ENCODE measurements at places on chromosomes 2 and 18.

DNA sequence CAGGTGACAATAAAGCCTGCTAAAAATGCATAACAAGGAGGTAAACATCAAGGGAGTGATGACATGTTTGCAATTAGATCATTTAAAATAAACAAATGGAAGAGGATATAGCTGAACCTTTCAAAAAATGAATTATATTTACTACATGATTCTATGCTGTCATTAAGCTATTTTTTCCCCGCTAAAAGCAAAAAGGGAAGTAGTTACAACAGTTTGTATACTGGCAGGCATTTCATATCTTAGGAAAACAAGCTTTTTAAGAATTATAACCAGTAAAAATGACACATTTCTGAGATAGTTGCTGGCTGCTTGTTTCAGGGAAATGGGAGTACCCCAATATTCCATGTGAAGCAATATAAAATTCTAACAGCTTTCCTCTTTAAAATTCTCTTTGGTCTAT is 89.1 kb upstream of the ITGB6 start:
- DNase-seq, result no peak

GRCh38 chr2:233063976-233064411 is 3.9 kb downstream of the INPP5D start:
- no peak for DNase-seq

DNA sequence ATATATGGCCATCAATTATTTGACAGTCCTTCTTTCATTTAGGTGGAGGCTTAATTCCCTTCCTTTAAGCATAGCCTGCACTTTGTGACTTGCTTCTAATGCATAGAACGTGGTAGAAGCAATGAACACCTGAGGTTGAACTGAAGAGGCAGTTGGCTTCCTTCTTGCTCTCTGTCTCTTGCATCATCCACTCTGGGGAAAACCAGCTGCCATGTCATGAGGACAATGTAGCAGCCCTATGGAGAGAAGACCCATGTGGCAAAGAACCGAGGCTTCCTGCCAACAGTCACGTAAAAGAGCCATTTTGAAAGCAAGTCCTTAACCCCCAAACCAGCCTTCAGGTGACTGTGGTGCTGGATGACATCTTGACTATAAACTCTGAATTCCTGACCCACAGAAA is 46.8 kb downstream of the ATOH8 start:
- DNase-seq, result no peak

DNA sequence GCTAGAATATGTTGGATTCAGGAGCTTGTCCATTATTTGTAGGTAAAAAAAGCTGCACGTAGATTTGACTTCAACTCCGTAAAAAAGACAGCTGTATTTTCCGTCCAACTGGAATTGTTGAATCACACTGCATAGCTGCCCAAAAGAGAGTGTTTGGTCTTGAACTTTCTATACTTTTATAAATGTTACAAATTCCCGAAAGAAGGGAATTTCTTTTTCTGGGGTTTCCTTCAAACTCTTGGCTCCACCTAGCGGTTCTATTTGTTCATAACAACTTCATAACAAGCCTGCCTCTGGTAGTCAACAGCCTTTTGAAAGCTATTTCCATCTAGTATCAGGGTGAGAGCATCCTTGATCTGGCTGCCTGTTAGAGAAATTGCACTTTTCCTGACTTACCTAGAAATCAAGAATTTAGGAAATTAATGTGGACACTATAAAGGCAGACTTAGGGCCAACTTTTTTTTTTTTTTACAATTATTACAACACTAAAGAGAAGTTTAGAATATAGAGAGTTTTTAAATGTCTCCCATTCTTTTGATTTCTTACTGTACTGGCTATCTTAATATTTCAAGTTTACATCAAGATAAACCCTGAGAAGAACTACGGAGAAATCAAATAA is 48.1 kb downstream of the TMEM185B start:
- DNase-seq, result peak; percentile 72

DNA sequence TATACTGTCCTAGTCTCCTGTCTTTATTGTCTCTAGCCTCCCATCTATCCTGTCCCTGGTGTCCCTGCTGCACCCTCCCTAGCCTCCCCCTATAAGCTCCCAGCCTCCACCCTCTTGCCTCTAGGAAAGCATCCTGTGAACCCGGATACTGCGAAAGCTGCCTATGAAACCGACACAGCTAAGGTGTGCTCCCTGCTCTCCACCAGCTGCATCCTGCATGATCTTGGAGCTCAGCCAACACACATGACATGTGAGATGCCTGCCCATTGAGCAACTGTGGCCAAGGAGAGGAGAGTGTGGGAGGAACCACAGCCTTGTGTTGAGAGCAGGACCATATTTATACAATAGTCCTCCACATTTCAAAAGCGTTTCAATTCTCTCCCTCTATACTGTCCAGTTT is 187.1 kb downstream of the ZBTB7C start:
- peak; percentile 51 for DNase-seq

DNA sequence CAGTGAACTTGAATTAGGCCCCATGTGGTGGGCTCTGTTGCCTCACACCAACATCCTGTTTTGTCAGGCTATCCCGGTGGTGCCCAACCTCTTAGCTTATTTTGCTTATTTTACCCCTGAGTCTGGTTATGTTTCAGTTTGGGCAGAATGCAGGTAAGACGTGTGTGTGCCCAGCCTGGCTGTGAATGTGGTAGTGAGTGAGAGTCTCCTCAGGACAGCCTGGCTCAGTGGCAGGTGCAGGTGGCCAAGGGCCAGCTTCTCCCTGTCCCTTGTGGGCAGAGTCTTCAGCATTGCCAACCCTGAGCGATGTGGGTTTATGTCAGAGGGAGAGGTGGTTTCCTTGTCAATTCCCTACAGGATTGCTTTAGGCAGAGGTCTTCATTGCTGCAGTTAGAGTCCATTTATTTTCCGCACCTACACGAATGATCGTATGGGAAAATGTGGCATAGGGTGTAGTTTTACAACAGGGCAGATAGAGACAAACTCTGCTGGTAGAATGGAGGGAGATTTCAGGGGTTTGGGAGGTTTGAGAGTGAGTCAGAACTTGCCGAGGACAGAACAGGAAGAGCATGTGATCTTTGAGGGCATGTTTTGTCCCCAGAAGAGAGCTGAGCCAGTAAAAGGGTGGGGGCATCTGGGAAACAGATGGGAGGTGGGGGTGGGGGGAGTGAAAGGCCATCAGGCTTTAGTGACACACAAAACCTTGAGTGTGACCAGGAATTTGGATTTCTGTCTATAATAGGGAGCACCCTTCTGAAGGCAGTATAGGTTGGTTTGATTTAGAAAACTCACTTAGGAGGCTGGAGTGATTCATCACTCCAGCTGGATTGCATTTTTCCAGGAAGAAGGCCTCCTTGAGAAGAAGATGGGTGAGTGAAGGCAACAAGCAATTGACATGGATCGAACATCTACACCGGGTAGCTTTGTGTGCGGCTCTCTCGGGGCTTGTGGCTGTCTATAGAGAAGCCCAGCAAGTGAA is 156.2 kb upstream of the CELF4 start:
- no peak for DNase-seq

DNA sequence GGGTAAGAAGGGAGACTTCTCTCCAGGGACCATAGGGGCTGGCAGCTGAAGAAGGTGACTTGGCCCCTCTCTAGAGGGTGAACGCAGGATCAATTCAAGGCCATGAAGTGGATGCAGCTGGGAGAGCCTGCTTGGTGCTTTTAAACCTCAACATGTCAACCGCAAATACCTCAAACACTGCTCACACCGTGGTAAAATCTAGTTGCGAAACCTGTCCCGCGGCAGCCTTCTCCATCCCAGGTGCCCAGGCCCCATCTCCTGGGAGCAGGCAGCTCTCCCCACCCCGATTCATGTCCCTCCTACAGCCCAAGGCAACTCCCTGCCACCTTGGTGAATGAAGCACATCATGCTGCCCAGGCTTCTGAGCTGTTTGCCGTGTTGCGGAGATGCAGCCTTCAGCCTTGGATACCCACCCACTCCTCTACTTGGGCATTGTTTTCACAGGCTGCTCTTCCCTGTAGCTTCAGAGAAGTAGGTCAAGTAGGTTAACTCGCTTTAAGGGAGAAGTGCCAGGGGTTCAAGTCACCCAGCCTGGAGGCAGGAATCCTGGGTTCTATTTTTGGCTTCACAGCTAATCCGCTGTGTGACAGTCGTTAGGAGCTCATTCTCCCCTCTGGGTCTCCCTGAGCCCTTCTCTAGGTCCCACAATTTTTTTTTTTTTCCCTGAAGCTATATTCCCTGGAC is 6.2 kb upstream of the EFR3B start:
- no peak for DNase-seq

- DNase-seq, result no peak
Measured at GRCh38 chr2:56801770-56802169, 618.0 kb downstream of the CCDC85A start.

DNA sequence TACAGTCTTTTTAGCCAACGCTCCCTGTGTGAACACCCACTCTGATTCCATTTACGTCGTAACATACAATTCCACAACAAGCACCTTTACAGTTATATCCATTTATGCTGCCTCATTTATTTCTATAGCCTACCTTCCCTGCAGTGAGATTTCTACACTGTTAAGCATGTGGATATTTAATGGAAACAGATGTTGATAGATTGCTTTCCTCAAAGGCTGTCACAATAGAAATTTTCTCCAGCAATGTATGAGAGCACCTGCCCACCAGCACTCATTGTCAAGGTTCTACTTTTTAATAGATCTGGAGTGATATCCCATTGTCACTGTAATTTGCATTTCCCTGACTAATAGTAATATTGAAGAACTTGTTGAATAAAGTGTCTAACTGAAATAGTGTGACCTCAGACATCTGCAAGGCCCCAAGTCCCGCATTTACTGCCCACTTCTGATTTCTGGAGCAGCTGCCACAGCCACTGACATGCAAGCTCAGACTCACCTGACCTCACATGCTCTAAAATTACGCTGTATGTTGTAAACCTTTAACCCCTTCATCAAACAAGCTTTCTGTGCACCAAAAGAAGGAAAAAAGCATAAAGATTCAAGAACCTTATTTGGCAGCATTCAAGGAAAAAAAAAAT is 295.1 kb downstream of the CNTNAP5 start:
- no peak for DNase-seq

- DNase-seq, result no peak
Measured at GRCh38 chr2:120787822-120788700, 52.4 kb downstream of the GLI2 start.

- DNase-seq, result no peak
Measured at GRCh38 chr2:131542438-131543384, 15.0 kb downstream of the CCDC74A start.

DNA sequence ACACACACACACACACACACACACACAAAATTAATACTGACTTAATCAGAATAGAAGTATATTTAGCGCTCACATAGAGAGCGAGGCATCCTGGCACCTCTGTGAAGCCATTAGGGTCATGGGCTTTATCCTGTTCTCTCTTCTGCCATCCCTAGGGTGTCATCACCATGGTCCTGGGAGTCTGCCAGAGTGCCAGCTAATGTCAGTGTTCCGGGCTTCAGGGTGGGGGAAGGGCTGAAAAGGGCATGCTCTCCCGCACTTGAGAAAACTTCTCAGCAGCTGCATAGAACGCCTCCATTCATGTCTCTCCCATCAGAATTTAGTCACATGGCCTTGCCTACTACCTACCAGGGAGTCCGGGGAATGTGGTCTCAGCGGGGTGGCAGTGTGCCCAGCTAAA is 19.7 kb upstream of the DYNC2LI1 start:
- DNase-seq, result no peak

GRCh38 chr2:11571170-11571569 is 37.3 kb downstream of the GREB1 start:
- DNase-seq, result no peak

- DNase-seq, result no peak
Measured at GRCh38 chr18:44411976-44412375, 268.7 kb upstream of the SETBP1 start.

DNA sequence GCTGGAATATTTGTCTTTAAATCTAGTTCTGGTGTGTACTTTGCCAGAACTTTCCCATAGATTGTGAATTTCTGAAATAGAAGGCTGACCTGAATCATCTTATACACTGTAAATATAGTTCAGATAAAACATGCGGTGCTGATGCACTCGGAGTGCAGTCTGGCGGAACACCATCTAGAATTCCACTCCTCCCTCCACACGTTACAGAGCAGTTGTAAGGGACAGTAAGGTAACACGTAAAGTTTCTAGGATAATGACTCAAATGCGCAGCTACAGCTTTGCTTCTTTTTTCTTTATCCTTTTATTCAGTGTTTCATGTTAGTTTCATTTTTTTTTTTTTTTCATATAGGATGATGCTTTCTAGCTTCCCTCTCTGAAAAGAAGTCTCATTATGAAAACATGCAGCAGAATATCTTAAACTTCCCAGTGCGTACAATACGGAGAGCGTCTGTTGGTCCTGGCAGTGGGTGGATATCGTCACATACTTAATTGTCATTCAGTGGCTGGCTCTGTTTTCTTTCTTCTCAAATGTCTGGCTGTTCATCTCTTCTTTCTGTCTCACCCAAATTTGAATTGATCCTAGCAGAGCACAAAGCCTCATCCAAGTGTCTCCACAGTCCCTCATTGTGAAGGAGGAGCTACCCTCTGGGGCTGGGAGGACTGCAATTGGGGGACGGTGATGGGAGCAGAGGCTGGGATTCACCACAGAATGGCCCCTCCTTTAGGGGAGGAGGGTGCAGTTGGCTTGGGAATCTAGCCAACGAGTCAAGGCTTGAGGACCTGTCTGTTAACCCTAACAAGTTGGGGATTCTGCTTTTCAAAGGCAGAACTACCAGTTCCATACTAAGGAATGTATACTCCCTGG is 138.8 kb downstream of the MYT1L start:
- no peak for DNase-seq

GRCh38 chr2:84741182-84741822 is 139.6 kb downstream of the TRABD2A start:
- no peak for DNase-seq

GRCh38 chr18:21831413-21831831 is 90.8 kb downstream of the MIB1 start:
- DNase-seq, result no peak

DNA sequence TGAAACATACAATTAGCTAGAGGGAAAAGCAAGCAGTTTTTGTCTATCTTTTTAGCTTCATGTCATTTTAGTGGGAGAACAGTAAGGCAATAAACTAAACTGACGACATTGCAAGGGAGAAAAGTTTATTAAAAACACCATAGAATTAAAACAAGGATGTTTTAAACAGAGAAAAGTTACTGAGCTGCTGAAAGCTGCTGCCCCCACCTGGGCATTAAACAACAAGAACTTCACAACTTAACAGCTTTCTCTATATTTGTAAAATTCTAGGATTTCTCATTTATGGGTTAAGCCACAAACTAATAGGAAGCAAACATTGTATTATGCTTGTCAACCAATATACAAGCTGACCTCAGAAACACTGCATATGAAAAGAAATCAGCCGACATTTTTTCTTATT is 289.2 kb downstream of the ERBB4 start:
- DNase-seq, result no peak

GRCh38 chr18:60228609-60229595 is 143.7 kb downstream of the MC4R start:
- DNase-seq, result no peak
